Right cardiac atrium (tissue), 5 donors: ENCODE measurements at places on chromosomes 7 and 10. TPM values are rescaled to one million over a fixed set of nuclear protein-coding genes. Genes with fewer than 3 reads are reported as not detected.
A peak's percentile ranks its signal among the peaks of the same experiment; 100 is the strongest.

The SPDYE1 gene
- 0.14 TPM for total RNA-seq

The SCART1 gene
- 0.56 TPM for total RNA-seq

DNA sequence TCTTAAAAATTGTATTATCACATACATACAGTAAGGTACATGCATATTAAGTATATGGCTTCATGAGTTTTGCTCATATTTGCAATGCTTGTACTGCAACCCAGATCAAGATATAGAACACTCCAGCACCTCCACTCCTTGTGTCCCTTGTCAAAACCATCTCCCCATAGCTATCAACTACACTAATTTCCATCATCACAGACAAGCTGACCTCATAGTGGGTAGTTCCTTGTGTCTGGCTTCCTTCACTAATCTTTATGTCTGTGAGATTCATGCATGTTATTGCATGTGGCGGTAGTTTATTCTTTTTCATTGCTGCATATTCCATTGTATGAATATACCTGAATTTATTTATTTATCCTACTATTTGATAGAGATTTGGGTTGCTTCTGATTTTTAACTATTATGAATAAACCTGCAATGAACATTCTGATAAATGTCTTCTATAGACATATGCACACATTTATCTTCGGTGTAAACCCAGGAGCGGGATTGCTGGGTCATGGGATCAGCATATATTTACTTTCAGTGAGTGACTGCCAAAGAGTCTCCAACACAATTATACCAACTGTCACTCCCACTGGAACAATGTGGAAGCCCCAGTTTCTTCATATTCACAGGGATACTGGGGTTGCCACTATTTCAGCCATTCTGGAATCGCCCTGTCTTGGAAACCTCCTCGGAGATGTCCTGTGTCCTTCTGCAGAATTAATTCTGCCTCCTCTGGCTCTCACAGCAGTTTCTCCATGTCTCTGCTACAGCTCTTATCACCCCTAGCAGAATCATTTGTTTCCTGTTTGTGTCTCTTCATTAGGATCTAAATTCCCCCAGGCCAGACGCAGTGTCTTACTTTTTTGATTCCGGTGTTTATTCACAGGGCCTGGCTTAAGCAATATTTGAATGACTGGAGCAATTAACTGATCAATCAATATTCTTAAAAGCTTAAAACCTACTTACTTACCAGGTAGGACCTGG, 14.7 kb upstream of the ADAM12 start:
- DNase-seq = no peak

DNA sequence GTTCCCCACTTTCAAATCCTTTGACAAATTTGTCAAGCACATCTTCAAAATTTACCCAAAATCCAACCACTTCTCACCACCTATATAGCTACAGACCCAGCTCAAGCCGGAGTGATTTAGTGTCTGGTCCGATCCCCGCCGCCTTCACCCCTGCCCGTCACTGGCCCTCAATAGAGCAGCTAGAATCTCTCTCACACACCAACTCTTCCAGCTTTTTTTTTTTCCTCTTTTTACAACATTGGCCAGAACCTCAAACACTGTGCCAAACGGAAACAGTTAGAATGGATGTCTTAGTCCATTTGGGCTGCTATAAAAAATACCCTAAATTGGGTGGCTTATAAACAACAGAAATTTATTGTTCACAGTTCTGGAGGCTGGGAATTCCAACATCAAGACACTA, 41.1 kb upstream of the TMEM72 start:
- no peak for DNase-seq

The MAGI2 gene
- 8.0 TPM for total RNA-seq

DNA sequence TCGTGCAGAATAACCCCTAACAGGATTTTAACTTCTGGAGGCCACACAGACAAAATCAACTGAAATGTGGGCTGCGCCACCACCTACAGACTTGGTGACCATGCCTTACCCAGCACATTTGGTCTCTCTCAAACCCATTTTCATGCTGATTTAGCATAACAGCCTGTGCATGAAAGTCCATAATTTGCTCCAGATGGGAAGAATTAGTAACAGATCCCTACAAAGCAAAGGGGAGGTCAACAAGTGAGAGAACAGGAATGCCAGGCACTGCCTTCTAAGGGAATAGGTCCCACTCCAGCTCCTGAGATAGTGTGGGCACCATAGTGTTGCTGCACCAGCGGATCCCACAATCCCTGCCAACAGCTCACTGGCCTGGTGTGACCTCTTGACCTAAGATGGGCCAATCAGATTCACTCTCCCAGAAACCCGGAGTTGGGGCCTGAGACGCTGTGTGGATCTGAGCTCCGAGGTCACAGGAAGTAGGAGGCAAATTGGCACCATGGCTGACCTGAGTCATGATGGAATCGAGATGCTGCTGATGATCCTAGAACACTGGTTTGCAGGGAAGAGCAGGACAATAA, 32.4 kb downstream of the SLIT1 start:
- no peak for DNase-seq

- no peak for DNase-seq
These were observed 552.4 kb upstream of the KCND2 start for GRCh38 chr7:119720541-119720940.

The LGI1 gene
- total RNA-seq = 0.21 TPM

- peak; percentile 75 for DNase-seq
These were observed 23.2 kb downstream of the CREB3L2 start for GRCh38 chr7:137978464-137979237.

The CFAP70 gene
- 2.1 TPM for total RNA-seq

The IKZF1 gene
- 3.4 TPM for total RNA-seq

DNA sequence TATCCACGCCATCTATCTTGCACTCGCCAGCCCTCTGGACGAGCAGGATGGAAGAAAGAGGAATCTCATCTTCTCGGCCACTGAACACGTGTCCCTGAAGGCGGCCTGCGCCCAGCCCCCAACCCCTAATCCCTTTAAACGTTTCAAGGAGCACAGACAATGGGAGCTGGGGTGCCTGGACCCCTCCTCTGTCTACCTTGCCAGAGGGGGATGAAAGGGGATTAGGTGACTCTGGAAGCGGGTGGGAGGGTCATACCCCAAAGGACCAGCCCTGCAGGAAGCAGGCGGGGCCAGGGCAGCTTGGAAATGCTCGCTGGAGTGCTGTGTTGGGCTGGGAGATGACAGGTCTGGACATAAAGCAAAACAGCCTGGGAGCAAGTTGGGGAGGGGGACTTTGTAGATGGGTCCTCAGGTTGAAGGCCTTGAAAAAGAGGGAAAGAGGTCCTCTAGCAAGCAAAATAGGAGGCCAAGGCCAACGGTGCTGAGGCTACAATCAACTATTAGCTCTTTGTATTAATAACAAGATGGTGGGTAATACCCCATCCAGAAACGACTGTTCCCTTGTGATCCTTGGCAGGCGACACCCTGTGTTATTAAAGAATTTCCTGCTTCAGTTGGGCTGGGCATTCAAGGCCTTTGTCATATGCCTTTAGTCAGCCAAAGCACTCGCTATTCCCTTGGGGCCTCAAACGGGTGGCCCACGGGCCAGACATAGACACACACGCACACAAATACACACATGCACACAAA, 126.5 kb upstream of the UNC5B start:
- DNase-seq = no peak

The ANKRD61 gene
- total RNA-seq = not detected

- DNase-seq = no peak
These were observed 133.7 kb upstream of the KLF14 start for GRCh38 chr7:130867581-130868136.

DNA sequence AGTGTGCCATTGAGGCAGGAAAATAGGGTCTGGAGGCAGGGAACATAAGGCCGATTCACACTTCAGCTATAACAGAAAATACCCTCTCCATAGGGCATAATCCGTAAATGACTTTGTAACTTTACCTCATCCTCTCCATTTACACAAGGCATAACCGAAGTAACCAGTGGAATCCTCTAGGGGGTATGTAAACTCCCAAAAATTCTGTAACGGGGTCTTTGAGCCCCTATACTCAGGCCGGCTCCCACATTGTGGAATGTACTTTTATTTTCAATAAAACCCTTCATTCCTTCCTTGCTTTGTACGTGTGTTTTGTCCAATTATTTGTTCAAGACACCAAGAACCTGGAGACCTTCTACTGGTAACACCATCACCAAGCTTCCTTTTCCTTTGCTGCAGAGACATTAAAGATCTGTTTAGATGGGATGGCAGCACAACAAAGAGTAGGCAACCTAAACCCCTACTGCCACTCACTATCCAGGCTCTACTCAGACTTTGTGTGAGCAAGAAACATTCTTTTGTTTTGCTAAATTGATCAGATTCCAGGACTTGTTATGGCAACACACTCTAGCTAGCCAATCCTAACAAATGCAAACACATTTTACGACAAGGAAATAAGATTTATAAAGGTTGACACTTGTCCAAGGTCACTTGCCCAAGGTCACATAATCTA, 99.3 kb downstream of the DGKI start:
- DNase-seq = no peak

The OR9A2 gene
- not detected for total RNA-seq

GRCh38 chr7:2354939-2355704, 495 bp downstream of the EIF3B start:
- peak; percentile 34 for DNase-seq

The AGR2 gene
- not detected for total RNA-seq

The TFEC gene
- total RNA-seq = 3.5 TPM

- DNase-seq = peak; percentile 49
These were observed 170.9 kb downstream of the RAMP3 start for GRCh38 chr7:45328403-45328981.

GRCh38 chr7:113774182-113774807, 144.5 kb downstream of the PPP1R3A start:
- DNase-seq = no peak

The ARHGAP12 gene
- total RNA-seq = 25.5 TPM

The CALML5 gene
- not detected for total RNA-seq

DNA sequence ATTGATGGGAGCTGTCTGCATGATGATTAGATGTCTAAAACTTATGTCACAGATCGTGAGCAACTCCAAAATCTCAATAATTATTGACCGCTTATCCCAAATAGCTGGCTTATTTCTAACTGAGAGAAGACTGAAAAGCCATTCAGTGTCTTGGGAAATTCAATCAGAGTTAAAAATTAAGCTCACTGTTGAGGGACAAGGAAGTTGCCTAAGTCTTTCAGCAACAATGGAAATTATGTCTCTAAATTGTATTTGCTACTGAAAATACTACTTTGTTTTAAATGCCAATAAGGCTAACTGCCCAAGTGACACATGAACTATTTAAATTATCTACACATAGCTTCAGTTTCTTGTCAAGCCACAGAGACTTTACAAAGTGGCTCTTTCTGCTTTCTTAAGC, 107.9 kb upstream of the FAM171A1 start:
- DNase-seq = no peak

- no peak for DNase-seq
These were observed 14.1 kb downstream of the CREM start for GRCh38 chr10:35140727-35141126.

The C1GALT1 gene
- total RNA-seq = 23.3 TPM

The MBL2 gene
- not detected for total RNA-seq

The MOGAT3 gene
- not detected for total RNA-seq

- no peak for DNase-seq
These were observed 47.5 kb downstream of the INSYN2A start for GRCh38 chr10:127148933-127149220.

GRCh38 chr7:105876964-105877601, 684 bp upstream of the ATXN7L1 start:
- peak; percentile 76 for DNase-seq

DNA sequence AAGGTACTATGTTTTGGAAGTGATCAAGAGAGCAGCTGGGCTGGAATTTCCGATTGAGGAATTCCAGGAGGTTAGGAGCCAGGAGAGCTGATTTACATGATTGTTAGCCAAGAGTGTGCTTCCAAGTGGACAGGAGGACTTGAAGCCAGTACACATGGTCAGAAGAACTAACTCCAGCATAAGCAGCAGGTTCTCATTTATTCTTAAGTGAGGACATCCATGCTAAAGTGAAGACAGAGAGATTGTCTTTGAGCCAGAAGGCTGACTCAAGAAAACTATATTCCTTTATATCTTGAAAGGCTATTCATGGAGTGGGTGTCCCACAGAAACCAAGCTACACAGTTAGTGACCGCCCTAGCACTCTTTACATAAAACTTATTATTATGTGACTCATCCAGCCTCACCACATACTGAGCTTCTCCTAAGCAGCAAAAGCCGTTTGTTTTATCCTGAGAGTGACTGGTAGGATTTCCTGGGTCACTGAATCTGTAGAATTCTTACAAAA, 56.7 kb upstream of the SEMA3A start:
- no peak for DNase-seq

The NKX6-2 gene
- total RNA-seq = not detected

DNA sequence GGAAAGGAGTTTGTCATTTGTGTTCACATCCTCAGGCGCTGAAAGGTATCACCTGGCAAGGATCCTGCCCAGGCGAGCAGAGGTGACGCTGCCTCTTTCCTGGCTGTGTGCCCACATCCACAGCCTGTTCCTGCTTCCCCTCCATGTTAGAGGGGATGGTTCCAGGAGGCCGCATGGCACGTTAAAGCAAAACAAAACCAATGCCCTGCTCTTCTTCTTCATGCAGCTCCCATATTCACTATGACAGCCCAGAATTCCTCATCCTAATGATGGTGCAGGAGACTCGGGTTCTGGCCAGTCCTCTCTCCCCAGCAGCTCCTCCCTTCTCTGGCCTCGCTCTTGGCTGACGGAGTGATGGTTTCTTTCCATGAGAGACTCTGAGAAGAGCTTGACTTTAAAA, 678.5 kb upstream of the ANKRD30A start:
- peak; percentile 87 for DNase-seq

DNA sequence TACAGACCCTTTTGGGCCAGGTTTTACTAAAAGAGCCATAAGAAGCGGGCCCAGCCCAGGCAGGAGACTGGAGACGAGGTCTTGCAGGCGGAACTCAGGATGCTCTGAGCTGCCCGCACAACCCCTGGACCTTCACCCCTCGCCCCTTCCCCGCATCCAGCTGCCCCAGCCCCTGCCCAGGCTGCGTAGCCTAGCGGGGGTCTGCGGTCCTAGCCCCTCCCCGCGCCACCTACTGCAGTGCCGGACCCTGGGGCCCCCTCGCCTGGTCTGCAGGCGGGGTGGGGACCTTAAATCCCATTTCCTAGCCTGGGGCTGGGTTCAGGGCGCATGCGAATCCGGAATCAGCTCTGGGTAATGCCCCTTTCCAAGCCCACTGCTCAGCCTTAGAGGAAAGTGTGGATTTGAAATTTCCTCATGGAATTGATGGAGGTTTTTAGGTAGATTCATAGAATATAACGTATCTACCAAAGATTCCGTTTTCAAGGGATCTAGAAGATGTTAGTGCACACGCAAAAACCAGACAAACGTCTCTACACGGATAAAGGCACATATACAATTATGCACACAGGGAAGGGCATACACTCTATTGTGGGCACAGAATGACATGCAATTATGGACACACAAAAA, 546 bp upstream of the HOXA3 start:
- DNase-seq = peak; percentile 37

GRCh38 chr10:101444058-101444898, 90.3 kb downstream of the BTRC start:
- DNase-seq = no peak
